ENCODE measurements at places on chromosomes 5 and 9.

GRCh38 chr5:31144364-31144763, 49.1 kb upstream of the CDH6 start:
- no peak for DNase-seq

DNA sequence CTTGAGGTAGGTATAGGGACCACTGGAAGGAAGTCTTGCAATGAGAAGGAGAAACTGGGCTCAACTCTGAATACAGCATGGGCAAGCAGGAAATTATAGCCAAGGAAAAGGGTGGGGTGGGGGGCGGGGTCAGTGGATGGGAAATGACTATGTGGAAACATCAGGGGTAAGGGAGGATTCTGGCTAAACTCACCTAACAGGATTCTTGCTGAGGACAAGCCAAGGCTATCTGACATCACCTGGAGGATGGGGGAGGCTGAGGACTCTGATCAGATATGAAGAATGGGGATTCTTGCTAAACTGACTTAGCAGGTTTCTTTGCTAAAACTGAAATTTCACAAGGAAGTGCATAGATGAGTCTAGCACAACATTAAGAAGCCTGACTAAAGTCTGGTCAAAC, 40.8 kb downstream of the CTSL start:
- no peak for DNase-seq

DNA sequence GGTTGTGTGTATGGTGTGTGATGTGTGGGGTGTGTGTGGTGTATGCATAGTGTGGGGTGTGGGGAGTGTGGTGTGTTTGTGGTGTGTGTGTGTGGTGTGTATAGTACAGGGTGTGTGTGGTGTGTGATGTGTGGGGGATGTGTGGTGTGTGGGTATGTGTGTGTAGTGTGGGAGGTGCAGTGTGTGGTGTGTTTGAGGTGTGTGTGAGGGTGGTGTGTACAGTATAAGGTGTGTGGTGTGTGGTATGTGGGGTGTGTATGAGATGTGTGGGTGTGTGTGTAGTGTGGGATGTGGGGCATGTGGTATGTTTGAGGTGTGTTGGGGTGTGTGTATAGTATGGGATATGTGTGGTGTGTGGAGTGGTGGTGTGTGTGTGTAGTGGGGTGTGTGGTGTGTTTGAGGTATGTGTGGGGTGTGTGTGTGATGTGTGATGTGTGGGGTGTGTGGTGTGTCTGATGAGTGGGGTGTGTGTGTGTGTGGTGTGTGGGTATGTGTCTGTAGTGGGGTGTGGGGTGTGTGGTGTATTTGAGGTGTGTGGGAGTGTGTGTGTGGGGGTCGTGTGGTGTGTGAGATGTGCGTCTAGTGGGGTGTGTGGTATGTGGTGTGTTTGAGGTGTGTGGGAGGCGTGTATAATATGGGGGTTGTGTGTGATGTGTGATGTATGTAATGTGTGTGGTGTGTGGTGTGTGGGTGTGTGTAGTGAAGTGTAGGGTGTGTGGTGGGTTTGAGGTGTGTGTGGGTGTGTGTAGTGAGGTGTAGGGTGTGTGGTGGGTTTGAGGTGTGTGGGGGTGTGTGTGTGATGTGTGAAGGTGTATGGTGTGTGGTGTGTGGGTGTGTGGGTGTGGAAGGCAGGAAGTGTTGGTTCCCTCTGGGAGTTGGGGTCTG, 8.6 kb downstream of the ECSCR start:
- no peak for DNase-seq

- no peak for DNase-seq
These were observed 745.6 kb upstream of the ZNF608 start for GRCh38 chr5:125491986-125492492.

- DNase-seq = no peak
These were observed 49.9 kb downstream of the C9orf152 start for GRCh38 chr9:110157823-110158664.

DNA sequence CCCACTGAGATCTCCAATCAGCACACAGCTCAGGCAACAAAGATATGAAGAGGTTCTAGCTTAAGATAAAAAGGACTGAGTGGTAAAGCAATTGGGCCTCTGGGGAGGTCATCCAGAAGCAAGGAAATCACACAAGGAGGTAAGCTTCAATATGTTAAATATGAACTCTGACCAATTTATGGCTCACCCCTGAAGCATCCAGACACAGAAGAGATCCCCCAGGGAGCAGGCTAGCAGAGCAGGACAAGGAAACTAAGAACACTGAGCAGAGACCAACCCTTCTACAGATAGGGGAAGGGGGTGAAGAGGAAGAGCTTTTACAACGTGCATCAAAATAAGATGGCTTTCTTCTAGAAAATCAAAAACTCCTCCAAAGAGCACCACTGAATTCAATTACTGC, 616.2 kb downstream of the DNAH5 start:
- no peak for DNase-seq

GRCh38 chr9:8648271-8648845, 848.8 kb upstream of the DMAC1 start:
- DNase-seq = no peak

GRCh38 chr5:105501315-105501714, 1938.7 kb upstream of the NUDT12 start:
- DNase-seq = no peak

- DNase-seq = no peak
These were observed 195.8 kb downstream of the ERCC6L2 start for GRCh38 chr9:96071076-96071814.

DNA sequence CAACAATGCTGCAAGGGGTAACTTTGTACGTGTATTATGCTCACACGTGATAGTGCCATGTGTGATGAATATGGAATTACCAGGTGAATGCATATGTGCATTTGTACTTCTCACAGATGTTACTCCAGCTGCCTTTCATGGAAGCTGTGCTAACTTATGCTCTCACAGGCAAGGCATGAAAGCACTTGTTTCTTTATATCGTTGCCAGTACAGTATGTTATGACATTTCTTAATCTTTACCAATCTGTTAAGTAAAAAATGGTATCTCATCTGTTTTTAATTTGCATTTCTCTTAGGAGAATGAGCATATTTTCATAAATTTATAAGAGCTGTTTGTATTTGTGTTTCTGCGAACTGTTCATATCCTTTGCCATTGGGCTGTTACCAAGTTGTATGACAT, 311.8 kb upstream of the DMRT1 start:
- no peak for DNase-seq

GRCh38 chr5:149063017-149063687, at the start of gene SH3TC2:
Gene SH3TC2 (minus strand): TSS chr5:149063062. CDS start chr5:149063022, 40 bp downstream.
- DNase-seq = no peak

- DNase-seq = no peak
These were observed 496 bp downstream of the MAPK9 start for GRCh38 chr5:180291234-180291940.

DNA sequence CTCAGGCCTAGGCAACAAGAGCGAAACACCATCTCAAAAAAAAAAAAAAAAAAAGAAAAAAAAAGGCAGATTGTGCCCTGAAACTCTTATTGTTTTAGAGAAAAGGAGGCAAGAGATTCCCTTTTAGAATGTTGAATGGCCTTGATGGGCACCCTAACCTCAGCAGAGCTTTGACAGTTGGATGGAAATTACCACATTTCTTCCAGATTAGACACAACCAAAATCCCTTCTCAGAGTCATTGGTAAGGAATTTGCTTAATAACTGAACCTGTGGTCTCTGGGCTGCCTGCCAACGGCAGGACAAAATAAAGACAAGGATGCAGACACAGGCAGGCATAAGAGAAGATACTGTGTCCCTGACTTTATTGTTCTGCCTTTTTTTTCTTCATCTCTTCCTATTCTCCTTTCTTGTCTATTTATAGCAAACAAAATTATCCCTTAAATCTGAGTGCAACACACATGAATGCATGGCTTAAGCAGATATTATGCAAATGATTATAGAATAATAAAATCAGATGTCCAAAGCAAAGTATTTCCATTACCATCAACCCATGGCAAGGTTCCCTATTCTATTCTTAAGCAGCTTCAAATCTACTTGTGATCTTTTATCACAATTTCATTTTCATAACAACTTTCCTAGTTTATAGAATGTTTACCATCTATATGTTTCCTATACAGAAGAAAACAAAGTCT, 37.3 kb upstream of the TRIO start:
- no peak for DNase-seq

GRCh38 chr5:54533541-54534190, 16.1 kb downstream of the SNX18 start:
- DNase-seq = no peak

- no peak for DNase-seq
These were observed 12.9 kb downstream of the RALGDS start for GRCh38 chr9:133107961-133108793.

GRCh38 chr5:88380332-88380731, 111.7 kb upstream of the TMEM161B start:
- no peak for DNase-seq

- no peak for DNase-seq
These were observed 419.5 kb upstream of the ACTBL2 start for GRCh38 chr5:57902095-57902494.

- no peak for DNase-seq
These were observed 23.1 kb upstream of the SLC9A3 start for GRCh38 chr5:547086-547924.

- no peak for DNase-seq
These were observed 88.1 kb downstream of the SLC24A2 start for GRCh38 chr9:19700699-19701098.

DNA sequence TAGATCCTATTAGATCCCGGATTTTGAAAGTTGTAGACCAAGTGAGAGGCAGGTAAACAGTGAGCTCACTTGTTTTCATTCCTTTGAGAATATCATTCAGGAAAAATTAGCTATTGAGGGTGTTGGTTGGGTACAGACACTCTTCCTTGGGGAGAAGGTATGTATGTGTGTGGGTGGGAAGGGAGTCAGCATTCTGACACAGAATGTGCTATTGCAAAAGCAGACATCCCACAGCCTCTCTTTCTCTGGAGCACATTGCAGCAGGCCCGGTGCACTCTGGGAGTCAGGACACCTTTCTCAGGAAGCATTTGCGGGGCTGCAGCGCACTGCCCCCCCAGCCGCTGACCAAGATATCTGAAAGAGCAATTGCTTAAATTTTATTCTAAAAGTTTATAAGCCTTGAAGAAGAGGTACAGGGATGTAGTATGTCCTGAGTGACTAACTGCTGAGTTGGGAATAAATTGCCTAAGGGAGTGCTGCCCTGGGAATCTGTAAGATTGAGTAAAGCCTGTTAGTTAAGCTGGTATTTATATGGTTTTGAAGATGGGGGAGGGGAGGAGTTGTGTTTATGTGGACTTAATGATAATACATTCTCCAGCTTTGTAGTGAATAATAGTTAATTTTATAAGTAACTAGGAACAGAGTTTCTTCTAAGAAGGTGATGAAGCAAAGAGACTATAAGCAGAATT, 5.2 kb downstream of the TNFAIP8 start:
- no peak for DNase-seq

GRCh38 chr5:125536582-125536981, 790.1 kb upstream of the ZNF608 start:
- DNase-seq = no peak

DNA sequence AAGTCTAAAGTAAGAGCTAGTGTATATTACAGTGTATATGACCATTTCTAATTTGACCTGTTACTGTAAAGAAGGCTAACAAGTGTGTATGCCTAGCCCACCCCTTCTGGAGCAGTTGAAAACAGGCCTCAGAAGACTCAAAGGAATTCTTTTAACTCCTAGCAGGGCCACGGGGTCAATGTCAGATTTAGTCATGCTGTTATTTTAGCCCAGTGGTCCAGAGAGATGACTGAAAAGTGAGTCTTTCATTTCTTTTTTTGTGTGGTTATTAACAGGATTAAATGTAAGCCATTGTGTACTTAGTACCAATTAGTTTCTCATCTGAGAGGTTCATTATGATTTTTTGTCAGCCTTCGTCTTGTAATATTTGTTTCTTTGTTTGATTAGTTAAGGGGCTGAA, 24.4 kb downstream of the ZCCHC7 start:
- no peak for DNase-seq

GRCh38 chr5:158013939-158014338, 155.0 kb upstream of the CLINT1 start:
- no peak for DNase-seq

GRCh38 chr9:84187090-84187489, 153.5 kb downstream of the SLC28A3 start:
- no peak for DNase-seq

- DNase-seq = no peak
These were observed 50.6 kb downstream of the C5orf15 start for GRCh38 chr5:133917785-133918184.

- DNase-seq = no peak
These were observed 112.2 kb downstream of the RPS23 start for GRCh38 chr5:82165740-82166530.

Data from stimulated activated CD8-positive, alpha-beta memory T cell treated with anti-CD3 and anti-CD28 coated beads, Interleukin-4, amount 100 ng/mL, for 24 hours (primary cell).